ENCODE measurements at places on chromosomes 12 and 14.

GRCh38 chr12:25529738-25530137 is 23.3 kb downstream of the LMNTD1 start:
- peak; percentile 6 for DNase-seq

GRCh38 chr12:95951515-95951914 is 8.4 kb downstream of the AMDHD1 start:
- no peak for DNase-seq

- DNase-seq = no peak
Observed at GRCh38 chr14:95727056-95727700, 13.3 kb upstream of the TCL1A start.

DNA sequence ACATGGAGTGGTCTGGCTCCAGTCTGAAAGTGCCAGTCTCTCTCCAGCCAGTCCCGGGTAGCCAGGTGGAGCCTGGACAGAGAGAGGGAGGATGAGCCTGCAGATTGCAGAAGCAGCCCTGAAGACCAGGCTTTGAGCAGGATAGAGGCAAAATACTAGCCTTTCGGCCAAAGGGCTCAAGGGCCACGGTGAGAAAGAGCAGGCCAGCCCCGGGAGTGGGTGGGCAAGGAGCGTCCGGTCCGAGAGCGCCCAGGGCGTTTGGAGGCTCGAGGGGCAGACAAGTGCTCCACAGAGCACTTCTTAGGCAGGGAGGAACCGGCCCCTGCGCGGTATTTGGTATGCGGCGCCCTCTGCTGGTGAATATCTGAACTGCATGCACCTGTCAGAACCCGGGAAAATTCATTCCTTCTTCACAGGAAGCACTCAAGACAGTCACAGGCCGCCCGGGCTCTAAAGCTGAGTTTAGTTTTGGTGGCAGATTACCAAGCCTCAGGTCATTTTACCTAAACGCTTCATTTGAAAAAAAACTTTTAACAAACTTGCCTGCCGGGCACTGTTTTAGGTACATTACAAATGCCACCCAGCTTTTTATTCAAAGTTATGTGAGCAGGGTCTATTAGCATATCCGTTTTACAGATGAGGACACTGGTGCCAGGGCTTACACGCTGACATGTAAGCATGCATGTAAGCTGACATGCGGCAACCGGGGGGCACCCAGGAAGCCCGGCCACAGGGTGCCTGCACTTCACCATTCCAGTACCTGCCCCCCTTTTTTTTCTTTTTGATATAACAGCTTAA is 21.0 kb upstream of the PSMC1 start:
- peak; percentile 69 for DNase-seq

- peak; percentile 45 for DNase-seq
Observed at GRCh38 chr12:58502226-58502625, 418.1 kb downstream of the LRIG3 start.

DNA sequence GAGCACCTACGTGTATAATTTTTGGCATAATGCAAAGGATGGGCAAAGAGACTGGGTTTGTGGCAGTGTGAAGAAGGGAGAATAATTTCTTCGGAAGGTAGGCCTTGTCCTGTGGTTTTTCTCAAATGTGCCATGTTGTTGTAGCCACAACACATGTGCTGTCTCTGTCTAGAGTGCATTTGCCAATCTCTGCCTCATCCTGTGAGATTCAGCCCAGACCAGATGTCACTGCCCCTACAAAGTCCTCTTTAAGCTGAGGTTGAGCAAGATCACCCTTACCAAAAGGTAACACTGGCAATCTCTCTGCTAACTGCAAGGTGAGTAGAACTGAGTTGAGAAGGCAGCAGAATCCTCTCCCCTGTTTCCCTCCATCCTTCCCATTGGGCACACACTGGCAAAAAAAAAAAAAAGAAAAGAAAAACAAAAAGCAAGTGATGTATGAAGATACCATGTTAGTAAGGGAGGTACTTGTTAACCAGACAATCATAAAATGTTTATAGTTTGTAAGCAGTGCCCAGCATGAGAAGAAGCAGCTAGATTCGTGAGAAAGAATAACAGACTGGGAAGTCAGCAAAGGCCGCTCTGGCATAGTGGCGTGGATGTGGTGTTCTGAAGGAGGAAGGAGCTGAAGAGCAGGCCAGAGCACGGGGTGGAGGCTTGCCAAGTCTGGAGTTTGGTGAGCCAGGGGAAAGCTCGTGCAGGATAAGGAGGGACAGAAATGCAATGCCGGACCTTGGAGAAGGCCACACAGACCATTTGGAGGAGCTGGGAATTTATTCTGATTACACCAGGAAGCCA is 18.9 kb downstream of the DYRK2 start:
- no peak for DNase-seq

DNA sequence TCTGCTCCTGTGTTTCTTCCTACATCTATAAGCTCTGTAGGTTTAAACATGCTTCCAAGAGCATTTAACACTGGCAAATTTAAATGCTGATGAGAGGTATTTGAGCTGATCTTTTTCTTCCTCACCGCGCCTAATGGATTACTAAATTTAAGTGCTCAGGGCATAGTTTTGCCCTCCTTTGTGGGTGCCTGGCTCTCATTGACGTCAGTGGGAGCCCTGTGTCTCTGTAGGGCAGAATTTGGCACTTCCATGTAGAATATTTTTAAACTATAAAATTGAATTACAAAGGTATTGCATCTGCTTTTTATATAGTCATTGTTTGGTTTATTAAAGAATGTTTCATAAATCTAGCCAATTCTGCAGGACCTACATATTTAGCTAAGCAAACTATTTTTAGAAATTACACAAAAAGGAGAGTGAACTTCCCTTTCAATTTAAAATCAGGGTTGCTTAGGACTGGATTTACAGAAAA is 444.8 kb downstream of the AEBP2 start:
- no peak for DNase-seq

DNA sequence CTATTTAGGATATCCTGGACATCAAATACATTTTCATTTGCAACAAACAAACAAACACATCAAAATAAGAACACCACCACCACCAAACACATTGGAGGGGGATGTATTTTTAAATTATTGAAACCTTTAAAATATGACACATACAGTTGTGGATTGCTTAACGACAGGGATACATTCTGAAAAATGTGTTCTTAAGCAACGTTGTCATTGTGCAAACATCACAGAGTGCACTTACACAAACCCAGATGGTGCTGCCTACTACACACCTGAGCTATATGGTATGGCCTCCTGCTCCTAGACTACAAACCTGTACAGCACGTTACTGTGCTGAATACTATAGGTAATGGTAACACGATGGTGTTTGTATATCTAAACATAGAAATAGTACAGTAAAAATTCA is 19.4 kb downstream of the PYGL start:
- no peak for DNase-seq

- no peak for DNase-seq
Observed at GRCh38 chr12:6294156-6295093, 16.1 kb upstream of the PLEKHG6 start.

DNA sequence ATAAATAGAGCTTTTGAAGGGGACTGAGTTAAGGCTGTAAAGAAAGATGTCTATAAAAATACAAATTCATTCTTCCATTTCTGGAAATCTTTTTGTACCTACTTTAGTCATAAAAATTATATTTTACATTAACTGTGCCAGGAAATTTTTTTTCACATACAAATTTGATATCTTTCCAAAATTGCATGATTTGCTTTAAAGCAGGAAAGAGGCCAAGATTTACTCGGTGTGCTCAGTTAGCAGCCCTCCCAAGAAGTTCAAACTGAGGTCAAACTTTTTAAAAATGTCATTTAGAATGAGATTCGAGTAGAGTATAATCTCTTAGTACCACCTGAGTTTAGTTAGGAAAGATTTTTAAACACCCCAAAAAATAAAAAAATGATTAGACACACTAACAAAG is 173.2 kb upstream of the GRIP1 start:
- no peak for DNase-seq

- no peak for DNase-seq
Observed at GRCh38 chr14:100080206-100080605, 15.0 kb downstream of the EVL start.

GRCh38 chr12:27899151-27899661 is 73.3 kb downstream of the PTHLH start:
- DNase-seq = peak; percentile 84

GRCh38 chr14:77601846-77602619 is 14.4 kb downstream of the SPTLC2 start:
- no peak for DNase-seq

DNA sequence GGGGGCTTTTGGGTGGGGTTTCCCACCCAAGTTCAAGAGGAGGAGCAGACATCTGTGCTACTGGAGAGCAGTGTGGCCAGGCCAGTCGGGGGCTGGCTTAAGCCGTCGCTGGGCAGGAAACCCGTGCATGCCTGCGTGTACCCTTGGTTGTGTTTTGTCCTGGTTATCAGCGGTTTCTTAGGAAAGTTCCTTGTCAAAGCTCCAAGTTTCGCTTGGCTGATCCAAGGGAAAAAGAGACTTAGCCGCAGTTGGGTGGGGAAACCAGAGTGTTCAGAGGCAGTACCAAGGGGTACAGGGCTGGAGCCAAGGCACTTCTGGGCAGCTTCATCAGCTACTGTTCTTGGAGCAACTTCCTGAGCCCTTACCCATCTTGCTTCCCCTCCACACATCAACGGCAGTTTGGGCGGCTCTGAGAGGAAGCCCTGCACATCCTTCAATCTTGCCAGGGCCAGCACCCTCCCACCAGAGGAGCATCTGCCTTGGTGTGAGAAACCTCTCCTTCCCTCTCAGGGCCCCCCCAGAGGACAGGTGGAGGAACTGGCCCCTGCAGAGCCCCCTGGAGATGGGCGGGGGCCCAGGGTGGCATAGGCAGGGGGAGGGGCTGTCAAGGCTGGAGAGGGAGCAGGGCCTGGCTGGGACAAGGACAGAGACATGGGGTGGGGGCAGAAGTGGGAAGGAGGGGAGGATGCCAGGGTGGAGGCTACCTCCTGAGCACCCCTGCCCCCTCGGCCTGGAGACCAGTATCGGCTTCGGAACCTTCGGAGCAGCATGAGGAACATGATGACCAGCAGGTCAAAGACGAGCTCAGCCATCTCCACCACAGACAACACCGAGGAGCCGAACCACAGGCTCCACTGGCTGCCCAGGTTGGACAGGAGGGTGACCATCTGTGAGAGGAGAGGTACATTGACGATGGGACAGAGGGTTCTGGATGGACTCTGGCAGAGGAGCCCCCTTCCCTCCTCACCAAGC is 5.8 kb upstream of the TNFRSF1A start:
- no peak for DNase-seq

DNA sequence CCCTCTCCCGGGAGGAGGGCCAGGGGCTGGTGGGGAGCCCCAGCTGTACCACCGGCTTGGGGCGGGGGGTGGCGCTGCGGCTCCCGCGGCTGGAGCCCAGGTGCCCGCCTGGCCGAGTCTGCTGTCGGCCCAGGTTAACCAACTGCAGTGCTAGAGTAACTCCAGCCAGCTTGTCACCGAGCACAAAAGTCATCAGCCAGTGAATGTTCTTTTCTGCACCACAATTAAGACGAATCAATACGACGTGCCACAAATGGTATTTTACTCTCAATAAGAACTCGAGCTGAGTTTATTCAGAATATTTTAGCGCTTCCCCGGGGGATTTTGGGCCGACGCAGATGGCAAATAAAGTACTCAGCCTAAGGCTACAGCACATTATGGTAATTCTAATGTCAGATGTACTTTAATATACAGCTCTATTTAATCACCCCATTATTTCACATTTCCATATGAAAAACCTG is 83.2 kb downstream of the BCL11B start:
- peak; percentile 48 for DNase-seq

GRCh38 chr12:26938701-26939062 is 412 bp downstream of the FGFR1OP2 start:
- DNase-seq = no peak

DNA sequence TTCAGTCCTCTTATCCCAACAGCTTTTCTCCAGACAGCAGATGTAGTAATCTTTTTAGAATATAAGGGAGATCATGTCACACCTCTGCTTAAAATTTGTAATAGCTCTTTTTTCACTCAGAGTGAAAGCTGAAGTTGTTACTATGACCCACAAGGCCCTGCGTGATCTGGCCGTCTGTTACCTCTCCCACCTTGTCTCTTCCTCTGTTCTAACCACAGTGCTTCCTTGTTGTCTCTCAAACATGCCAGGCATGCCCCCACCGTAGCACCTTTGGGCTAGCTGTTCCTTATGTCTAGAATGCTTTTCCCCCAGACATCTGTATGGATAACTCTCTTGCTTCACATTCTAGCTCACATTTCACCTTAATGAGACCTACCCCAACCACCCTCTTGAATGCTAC is 6.5 kb downstream of the NECAP1 start:
- DNase-seq = no peak

GRCh38 chr12:52350021-52350620 is 17.2 kb downstream of the KRT85 start:
- DNase-seq = no peak

GRCh38 chr14:71555654-71556559 is 376.3 kb upstream of the RGS6 start:
- peak; percentile 64 for DNase-seq

GRCh38 chr14:67526676-67527459 is 6.2 kb upstream of the PLEKHH1 start:
- DNase-seq = peak; percentile 60

DNA sequence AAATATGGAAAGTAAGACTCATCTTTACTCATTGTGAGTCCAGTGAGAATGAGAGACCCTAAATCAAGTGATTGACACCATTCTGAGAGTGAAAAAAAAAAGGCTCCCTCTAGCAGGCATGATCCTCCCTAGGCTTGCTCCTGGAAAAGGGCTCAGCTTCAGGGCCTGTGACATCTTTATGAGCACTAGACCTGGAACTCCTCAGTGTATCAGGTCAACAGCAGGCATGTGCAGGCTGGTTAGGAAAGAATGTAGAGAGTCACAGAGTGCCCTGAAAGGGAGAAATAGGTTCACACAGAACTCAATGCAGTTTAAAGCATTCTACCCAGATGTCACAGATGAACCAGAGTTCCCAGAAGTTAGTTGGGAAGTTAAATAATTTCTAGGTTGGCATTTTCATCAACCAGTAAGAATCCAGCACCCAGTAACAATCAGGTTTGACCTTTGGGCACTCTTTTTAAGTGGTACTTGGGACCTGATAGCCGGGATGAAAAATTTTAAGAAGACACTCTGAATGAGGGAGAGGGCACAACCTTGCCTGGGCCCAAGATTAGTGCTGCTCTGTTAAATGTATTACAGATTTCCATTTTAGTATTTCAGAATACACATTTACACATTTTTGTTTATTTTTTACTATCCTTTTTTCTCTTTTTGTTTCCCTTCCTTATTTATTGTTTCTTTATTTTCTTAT is 828.8 kb downstream of the C12orf50 start:
- no peak for DNase-seq

DNA sequence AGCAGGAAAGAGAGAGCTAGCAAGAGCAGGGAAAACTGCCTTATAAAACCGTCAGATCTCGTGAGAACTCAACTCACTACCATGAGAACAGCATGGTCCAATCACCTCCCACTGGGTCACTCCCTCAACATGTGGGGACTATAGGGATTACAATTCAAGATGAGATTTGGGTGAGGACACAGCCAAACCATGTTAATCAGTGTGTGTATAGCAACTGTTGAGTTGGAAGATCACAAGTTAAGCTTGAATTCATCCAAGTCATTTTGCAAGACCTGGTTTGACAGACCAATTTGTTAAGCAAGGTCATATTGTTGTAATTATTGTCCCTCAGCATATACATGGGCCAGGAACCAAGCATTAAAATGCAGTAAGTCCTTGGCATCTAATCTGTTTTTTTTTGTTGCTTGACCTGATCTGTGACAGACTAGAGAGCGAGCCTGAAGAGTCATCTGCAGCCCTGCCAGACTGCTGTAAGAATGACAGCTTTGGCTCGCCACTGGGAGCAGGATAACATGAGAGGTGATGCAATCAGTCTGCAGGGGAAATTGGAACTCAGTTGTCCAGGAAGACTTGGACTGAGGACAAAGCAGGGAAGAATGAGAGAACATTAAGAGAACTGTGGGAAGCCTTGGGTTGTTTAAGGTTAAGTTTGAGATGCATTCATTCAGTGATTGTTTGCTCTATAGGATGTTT is 297.6 kb upstream of the SEL1L start:
- DNase-seq = no peak

All from Daoy (cell line).